ENCODE measurements at places on chromosomes 12 and 14.
A peak's percentile ranks its signal among the peaks of the same experiment; 100 is the strongest.

- no peak for DNase-seq
Measured at GRCh38 chr12:103529306-103529705, 33.5 kb upstream of the C12orf42 start.

DNA sequence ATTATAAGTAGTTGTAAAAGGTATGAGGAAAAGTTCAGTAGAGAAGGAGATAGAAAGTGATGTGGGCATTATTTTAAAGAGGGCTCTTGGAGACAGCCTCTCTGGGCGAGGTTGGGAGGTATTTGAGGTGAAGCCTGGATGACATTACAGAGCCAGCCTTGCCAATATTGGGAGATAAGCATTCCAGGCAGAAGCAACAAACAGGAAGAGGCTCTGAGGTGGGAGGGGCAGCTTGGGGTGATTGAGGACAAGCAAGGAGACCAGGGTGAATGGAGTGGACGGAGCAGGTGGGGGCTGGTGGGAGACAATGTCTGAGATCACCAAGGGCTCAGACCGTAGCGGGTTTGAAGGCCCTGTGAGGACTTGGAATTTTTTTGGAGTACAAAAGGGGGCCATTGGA lies 87.3 kb downstream of the DYRK2 start:
- no peak for DNase-seq

GRCh38 chr14:69045857-69046475 lies 66.9 kb upstream of the ACTN1 start:
- DNase-seq, result peak; percentile 80

DNA sequence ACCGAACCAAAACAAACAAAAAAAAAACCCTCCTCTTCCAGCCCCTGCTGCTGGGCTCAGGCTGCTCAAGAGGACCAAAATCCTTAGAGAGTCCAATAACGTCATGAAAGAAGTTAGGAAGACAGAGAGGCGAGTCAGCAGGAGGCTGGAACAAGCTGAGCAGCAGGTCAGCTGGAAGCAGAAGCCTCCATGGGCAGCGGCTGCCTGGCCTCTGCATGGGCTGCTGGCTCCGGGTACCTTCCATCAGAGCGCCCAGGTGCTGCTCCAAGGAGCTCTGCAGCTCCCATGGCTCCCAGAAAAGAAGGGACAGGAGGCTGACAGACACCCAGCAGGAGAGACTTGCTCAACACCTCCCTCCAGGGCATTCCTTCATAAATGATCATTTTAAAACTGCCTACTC lies 3.2 kb upstream of the KRT2 start:
- no peak for DNase-seq

DNA sequence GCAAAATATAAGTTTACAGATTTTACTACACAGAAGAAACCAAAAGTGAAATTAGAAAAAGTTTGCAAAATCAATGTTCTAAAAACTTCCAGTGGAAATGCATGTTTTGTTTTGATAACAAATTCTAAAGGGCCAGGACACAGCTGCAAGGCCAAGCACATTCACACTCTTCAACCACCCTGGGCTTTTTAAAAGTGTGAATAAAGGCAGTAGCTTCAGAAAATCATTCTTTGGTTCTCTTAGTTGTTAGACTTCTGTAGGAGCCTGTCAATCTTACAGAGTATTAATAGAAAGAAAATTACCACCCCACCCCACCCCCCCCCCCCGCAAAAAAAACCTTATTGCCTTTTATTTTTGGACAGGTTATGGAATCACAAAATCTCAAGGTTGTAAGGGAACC lies 105.2 kb upstream of the EGLN3 start:
- DNase-seq, result no peak

DNA sequence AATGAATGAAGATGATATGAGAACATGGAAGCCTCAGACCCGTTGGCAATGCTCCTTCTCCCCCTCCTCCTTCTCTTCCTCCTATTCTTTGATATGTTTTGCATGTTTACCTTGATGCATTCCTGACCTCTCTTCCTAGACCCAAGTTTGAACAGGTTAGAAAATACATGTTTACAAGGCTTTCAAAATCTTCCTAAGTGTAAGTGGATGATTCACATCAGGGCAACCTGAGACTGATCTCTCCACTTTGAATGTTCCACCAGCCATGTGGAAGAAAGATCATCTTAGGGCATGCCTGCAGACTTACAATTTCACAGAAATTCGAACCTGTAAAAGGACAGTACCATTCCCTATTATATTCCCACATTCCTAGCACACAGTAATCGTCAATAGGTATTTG lies 18.0 kb upstream of the LDHB start:
- DNase-seq, result no peak

DNA sequence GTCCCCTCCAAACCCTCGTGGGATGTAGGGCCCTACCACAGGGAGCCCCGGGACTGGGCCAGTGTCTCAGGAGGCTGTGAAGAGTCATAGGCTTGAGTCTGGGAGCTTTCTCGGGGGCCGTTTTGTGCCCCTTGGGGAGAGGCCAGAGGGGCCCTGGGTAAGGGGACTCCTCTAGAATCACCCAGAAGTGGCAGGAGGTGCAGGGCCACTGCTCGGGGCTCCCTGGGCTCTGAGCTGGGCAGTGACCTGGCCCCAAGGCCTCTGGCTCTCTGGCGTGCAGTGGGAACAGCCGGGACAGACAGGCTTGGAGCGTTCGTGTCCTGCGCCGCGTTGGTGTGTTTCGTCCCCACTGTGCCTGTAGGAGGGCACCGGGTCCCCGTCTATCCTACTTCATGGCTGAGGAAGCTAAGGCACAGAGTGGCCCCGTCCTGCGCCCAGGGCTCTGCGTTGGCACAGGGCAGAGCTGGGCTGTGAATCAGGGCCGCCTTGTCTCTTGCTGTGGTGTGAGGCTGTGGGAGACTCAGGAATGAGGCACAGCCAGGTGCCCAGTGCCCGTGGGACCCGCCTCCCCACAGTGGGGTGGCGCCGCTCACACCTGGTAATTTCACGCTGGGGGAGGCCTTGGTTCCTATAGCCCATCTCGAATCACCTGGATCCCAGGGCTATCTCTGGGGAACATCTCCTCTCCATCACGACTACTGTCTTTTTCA lies 23.8 kb upstream of the KIF26A start:
- no peak for DNase-seq

DNA sequence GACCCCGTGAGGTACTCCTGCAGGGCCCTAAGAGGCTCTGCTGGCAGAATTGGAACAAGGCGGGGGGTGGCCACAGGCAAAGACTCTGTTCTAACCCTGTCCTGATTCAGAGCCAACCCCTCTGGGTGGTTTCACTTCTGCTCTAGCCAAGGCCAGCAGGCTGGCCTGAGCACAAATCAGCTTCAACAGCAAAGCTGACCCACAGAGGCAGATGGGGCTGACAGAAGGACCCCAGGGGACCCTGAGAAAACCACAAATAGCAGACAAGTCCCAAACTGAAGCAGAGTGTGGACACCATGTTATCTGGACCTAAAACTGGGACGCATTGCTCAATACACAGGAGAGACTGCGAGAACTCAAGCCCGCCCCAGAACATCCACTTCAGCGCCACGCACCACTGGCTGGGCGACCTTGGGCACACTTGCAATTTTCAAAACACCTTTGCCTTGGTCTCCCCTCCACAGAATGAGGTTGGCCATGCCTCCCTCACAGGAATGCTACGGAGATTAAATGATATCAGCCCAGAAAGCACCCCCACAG lies 76.4 kb upstream of the DICER1 start:
- DNase-seq, result no peak

DNA sequence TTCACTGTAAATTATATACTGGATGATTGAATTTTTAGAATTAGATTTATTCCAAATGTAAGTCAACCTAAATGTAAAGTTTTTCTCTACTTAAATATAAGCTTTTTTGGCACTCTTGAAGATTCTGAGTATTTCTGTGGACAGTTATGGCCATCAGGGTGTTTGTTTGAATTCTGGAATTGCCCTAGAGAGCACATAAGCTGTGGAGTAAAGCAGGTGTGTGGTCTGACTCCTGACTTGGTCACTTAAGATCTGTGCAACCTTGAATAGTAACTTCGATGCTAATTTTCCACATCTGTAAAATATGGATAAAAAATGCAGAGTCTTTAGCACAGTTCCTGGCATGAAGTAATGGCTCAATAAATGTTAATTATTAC lies 64.4 kb downstream of the FUT8 start:
- DNase-seq, result no peak

- DNase-seq, result peak; percentile 67
Measured at GRCh38 chr12:131737150-131737827, 26.4 kb downstream of the SFSWAP start.

DNA sequence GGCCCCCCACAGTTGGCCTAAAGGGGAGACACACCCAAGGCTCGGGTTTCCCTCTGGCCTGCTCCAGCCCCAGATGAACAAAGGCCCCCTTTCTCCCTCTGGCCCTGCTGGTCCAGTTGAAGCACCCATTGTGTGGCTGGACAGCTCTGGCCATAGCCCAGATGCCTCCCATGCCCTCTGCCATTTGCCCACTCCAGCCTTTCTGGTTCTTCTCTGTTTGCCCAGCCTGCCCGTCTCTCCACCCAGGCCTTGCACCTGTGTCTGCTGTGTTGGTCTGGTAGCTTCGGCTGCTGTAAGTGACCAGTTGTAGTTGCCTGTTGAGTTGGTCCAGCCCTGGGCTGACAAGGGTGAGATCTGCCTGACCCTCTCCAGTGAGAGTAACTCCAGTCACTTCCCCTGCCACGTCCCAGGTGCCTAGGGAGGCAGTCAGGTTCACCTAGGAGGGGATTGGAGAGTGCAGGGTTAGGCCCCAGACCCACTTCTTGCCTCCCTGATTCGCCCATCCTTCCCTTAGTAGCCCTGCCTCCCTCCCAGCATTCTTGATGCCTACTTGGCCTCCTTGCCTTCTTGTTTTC lies 3.0 kb downstream of the B4GALNT1 start:
- DNase-seq, result no peak

- no peak for DNase-seq
Measured at GRCh38 chr12:18148961-18149360, 59.0 kb upstream of the RERGL start.

- no peak for DNase-seq
Measured at GRCh38 chr14:68390741-68391140, 402.1 kb downstream of the ZFP36L1 start.

DNA sequence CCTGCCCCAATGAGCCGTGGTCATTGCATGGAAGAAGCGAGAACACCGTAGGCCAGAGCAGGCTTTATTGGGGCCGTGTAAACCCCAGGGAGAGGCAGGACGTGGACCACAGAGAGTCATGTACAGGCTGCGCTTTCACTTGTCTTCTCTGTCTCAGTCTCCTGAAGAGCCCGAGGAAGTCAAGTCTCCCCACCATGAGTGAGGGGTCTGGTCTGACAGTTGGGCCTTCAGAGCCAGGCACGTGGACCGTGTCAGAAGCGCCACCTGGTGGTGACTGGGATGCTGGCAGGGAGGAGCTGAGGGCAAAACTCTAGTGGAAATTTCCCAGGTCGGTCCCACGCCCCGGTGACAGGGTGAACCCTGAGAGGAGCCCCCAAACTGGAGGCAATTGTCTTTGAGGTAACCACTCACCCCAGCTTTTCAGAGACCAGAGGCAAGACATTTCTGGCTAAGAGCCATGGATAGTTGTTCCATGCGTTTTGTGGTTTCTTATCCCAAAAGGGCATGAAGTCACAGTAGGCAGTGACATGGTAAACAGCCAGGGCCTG lies 17.4 kb downstream of the RPS6KL1 start:
- DNase-seq, result peak; percentile 23

DNA sequence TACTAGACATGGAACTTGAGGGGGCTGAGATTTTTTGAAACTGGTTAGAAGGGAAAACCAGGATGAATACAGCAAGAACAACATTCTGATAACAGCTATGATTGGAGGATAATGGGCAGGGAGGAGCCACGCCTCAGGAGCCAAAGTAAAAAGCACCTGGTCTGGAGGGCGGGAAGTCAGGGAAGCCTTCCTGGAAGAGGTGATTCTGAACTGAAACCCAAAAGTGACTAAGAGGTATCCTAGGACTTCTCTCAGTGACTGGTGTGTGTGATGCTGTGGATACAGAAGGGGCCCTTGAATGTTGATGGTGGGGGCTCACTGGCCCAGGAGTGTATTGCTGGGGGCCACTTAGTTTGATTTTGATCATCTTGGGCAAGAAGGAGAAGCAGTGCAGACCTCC lies 18.8 kb upstream of the GPR68 start:
- no peak for DNase-seq

DNA sequence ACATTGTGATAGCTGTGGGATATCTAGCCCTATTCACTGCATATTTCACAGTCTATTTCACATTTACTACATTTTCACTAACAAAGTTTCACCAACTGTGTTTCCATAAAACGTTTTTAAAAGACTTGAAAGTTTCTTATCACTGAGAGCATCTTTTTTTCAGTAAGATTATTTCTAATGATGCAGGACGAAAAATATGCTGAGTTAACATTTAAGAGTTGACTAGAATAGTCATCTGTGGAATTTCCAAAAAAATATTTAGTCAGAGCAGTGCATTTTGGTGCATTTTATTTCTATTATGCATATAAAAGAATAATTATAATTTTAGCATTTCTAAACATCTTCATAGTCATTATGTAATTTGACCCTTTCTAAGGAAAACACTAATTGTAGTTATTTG lies 143.8 kb upstream of the CLEC14A start:
- no peak for DNase-seq

- no peak for DNase-seq
Measured at GRCh38 chr14:64508215-64508776, 3.7 kb downstream of the ZBTB1 start.

- peak; percentile 13 for DNase-seq
Measured at GRCh38 chr12:46386877-46387629, 14.5 kb upstream of the SLC38A2 start.

- no peak for DNase-seq
Measured at GRCh38 chr12:87152841-87153528, 876.2 kb downstream of the C12orf50 start.

- no peak for DNase-seq
Measured at GRCh38 chr14:94597788-94598187, 14.4 kb upstream of the SERPINA3 start.

GRCh38 chr12:101927999-101928398 lies 50.6 kb downstream of the DRAM1 start:
- DNase-seq, result no peak

GRCh38 chr12:40034156-40034555 lies 71.7 kb downstream of the SLC2A13 start:
- no peak for DNase-seq

DNA sequence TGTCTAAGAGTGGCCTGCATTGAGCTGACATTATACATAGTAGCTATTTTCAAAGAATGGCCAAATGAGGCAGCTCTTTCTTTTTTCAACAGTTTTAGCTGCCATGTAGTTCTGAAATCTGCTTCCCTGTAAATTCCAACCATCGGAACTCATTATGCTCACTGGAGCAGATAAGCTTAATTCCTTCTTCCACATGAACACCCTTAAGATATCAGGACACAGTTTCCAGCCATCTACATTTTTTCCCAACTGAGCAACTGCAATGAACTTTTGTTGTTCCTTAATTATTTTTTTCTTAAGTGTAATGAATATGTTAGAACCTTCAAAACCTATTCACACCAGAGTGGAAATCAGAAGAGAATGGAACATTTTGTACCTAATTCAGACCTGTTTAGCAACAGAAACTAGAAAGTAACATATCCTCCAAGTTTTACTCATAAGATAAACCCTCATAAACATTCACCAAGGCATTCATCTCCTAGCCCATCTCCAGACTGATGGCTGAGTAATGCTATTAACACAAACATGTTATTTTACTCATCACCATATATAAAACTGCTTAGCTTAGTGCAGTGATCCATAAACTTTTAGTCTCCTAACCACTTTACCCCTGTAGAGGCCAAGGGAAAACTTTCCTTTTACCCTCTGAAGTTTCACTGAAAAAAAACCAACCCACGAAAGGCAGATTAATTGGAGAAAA lies 296.1 kb upstream of the SYT1 start:
- DNase-seq, result peak; percentile 25

- DNase-seq, result no peak
Measured at GRCh38 chr14:76117789-76118484, 33.8 kb upstream of the GPATCH2L start.

- no peak for DNase-seq
Measured at GRCh38 chr12:103387385-103387784, 108.4 kb downstream of the C12orf42 start.

GRCh38 chr14:53948205-53948884 lies 8.3 kb downstream of the BMP4 start:
- DNase-seq, result peak; percentile 17

Measured in astrocyte of the spinal cord (primary cell).